ENCODE measurements at places on chromosomes 5 and 9.

- no peak for DNase-seq
Measured at GRCh38 chr5:56639476-56639875, 175.9 kb upstream of the MAP3K1 start.

- no peak for DNase-seq
Measured at GRCh38 chr5:152625696-152626095, 220.6 kb upstream of the NMUR2 start.

DNA sequence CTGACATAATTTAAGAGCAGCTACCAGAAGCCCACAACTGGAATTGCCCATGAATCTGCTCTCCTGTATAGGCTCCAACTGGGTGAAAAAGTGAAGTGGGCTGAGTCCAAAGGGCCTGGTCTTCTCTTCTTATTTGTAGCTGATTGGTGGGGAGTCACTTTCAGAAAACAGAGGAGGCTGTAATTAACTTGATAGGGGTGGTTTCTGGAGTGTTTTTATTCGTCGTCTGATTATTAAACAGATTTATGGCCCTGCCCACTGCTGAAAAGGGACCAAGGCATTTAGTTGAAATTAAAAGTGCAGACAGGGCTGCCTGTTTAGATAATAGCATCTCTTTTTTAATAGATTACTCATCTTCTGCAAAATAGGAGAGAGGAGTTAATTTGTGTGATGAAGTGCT lies 81.0 kb upstream of the SAP30L start:
- DNase-seq = no peak

GRCh38 chr5:34686762-34687268 lies 30.7 kb downstream of the RAI14 start:
- no peak for DNase-seq

GRCh38 chr5:141603923-141604717 lies 14.7 kb downstream of the DIAPH1 start:
- DNase-seq = peak; percentile 19

DNA sequence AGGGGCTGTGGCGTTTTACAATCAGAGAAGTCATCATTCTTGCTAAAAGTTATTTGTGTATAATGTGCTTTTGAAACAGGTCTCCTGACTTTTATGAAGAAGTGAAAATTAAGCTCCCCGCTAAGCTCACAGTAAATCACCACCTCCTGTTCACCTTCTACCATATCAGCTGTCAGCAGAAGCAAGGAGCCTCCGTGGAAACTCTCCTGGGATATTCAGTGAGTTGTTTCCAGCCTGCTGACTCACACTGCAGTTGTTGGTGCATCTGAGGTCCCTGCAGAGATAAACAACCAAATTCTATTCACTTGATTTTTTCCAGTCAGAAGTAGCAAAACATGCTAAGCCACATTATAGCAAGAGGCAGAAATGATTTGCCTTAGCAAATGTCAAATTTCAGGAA lies 156.7 kb downstream of the DOCK8 start:
- DNase-seq = no peak

DNA sequence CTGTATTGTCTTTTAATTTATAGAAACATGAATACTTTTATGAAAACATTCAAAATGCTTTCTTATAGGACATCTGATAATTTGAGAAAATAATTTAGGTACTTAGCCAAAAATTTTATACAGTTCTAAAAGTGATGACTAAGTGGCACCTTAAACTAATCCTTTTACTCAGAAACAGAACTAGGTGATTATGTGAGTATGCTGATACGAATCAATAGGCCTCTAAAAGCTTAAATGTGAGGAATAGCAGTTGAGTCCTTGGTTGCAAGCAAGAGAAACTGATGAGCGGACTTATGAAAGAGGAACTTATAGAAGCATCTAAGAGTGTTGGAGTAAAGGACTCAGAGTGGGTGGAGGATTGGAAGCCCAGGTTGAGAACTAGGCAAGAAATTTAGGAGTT lies 26.4 kb downstream of the ANXA1 start:
- no peak for DNase-seq

GRCh38 chr9:136642439-136642921 lies 20.2 kb upstream of the EGFL7 start:
- no peak for DNase-seq

GRCh38 chr5:37816331-37816730 lies 23.5 kb downstream of the GDNF start:
- DNase-seq = no peak

DNA sequence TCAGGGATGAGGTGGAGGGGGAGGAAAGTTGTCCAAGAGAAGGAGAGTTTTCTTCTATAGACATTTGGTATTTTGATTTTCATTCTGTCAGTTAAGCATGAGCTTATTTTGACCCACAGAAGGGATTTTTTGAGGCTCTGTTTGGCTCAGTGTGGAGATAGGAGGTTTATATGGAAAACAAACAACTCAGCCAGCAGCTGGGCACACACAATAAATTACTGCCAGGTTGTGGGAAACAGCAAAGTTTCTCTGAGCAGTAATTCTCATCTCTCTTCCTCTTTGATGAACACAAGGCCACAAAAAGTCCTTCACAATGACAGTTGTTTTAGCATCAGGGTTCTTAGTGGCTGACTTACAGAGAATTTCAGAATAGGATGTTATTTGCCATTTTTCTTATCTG lies 486.1 kb downstream of the KDM4C start:
- no peak for DNase-seq

- DNase-seq = no peak
Measured at GRCh38 chr9:131214286-131214856, 61.9 kb downstream of the FAM78A start.

GRCh38 chr9:101028346-101029314 lies at the start of gene PLPPR1:
Gene PLPPR1, plus strand, starts transcription at chr9:101028727.
- peak; percentile 82 for DNase-seq

DNA sequence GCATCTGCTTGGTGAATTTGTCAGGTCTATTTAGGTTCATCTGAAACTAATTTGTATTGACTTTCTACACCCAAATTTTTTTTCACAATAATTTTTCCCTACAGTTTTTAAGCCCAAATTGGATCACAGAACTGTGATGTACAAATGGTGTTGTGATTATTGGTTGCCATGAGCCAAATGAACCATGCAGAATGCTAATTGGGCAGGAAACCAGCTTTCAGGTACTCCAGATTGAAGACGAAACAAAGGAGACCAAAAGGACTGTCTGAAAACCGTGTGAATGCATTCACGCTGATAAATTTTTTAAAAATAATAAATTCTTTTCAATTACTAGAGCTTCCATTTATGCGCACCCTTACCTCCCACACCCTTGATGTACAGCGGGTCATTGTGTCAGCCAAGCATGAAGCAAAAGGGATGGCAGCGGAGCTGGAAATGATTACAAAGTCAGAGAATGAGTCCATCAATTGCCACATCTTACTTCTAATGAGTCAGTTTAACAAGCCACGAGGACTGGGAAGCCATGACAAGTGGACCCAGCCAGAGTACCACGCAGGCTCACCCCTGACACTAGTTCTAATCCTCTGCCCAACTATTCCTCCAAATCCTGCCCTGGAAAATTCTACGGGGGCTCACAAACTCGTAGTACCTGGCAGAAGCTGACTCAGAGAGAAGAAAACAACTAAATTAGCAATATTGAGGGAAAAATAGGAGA lies 66.5 kb downstream of the SEMA6A start:
- no peak for DNase-seq

DNA sequence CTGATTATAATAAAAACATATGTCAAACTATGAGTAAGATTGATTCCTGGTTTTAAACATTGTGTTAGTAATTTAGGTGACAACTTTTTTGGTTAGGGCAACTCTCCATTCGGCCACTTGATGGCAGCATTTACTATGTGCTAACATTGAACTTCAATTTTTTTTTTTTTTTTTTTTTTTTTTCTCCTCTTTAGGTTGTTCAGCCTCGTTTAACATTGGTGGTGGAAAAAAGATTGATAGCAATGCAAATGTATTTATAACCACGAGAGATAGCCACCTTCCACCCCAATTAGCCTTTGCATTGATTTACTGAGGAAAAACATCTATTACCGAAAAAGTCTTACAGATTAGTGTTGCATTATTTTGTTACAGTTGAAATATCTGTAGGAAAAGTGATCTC lies 159.1 kb downstream of the CSNK1G3 start:
- DNase-seq = peak; percentile 47

- no peak for DNase-seq
Measured at GRCh38 chr5:107020626-107021025, 650.1 kb downstream of the EFNA5 start.

GRCh38 chr5:117863586-117864296 lies 1124.6 kb downstream of the DTWD2 start:
- no peak for DNase-seq

DNA sequence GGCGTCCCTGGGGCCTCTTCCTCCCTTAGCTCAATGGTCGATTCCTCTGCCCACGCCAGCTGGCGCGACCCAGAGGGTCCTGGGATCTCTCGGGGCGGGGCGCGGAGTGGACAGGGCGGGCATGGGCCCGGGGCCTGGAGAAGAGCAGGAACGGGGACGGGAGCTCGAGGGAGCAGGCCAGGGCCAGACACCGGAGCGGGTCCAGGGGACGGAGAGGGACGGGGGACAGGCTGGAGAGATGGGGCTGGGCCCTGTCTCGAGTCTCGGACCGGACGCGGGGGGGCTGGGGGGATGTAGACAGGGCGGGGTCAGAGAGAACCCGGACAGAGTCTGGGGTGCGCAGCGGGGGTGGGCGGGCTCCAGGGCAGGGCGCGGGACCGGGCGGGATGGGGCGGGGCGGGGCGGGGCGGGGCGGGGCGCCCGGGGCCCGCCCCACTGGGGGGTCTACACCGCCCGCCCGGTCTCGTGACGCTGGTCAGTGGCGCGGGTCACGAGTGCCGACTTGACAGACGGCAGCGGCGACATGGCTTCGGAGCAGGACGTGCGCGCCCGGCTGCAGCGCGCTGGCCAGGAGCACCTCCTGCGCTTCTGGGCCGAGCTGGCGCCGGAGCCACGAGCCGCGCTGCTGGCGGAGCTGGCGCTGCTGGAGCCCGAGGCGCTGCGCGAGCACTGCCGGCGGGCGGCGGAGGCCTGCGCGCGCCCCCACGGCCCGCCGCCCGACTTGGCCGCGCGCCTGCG lies at the start of gene UAP1L1:
UAP1L1 (plus strand) TSS at position 508 of the 738 bp plus-strand sequence; CDS start at position 524, 16 bp downstream.
- DNase-seq = peak; percentile 55

DNA sequence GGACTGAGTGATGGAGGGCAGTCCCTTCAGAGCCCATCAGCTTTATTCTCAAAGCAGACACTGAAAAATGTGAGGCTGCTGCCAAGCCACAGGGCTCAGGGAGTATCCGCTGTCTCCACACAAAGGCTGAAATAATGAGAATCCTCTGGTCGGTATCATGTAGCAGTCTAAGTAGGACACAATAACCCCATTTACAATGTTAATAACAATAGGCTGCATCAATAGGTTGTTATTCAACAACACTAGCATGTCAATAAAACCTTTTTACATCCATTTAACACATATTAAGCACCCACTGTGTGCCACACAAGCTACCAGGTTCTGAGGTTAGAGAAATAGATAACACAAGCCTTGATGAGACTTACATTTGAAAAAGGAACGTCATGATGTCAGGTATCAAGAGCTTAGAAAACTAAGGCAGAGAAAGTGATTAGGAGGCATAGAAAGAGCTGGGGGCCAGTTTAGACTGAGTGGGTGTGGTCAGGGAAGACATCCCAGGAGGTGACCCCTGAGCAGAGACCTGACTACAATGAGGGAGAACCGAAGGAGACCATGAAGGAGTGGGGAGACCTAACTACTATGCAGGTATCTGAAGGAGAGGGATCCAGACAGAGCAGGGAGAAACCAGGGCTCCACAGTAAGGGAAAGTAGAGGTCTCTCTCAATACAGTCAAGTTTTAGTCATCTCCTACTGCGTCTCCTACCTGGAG lies 140.1 kb upstream of the GRIA1 start:
- DNase-seq = peak; percentile 46

DNA sequence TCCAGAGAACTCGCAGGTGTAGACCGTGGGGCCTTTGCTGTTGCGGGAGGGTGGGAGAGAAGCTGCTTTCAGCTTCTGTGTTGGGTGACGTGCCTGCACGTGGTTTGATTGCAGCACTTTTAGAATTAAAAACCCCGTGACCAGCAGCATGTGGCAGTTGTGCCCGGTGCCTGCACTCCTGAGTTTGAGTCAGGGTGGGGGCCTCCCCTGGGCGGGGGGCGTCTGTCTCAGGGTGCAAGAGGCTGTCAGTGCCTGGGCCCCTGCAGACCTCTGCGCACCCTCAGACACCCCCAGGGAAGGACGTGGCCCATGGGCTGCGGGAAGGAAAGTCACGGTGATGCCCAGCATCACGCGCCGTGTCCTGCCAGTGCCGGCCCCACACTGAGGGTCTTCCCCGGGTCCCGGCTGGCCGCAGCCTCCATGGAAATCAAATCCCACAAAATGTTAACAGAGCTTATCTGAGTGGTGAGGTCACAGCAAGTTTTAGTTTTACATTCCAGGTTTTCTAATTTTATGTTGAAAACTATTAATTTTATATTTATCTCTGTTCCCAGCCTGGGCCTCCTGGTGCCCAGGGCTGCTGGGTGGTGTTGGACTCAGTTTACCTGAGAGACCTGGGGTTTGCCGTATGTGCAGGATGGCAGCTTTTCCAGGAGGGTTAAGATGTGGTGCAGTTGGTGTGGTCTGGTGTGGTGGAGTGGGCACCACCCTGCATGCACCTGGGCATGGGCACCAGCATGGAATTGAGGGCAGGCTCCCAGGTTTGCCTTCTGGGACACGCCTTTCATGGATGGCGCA lies 33.3 kb downstream of the AHRR start:
- DNase-seq = no peak

- no peak for DNase-seq
Measured at GRCh38 chr9:28770827-28771226, 1197.5 kb upstream of the C9orf72 start.

- no peak for DNase-seq
Measured at GRCh38 chr5:60350794-60351193, 349.2 kb downstream of the DEPDC1B start.

DNA sequence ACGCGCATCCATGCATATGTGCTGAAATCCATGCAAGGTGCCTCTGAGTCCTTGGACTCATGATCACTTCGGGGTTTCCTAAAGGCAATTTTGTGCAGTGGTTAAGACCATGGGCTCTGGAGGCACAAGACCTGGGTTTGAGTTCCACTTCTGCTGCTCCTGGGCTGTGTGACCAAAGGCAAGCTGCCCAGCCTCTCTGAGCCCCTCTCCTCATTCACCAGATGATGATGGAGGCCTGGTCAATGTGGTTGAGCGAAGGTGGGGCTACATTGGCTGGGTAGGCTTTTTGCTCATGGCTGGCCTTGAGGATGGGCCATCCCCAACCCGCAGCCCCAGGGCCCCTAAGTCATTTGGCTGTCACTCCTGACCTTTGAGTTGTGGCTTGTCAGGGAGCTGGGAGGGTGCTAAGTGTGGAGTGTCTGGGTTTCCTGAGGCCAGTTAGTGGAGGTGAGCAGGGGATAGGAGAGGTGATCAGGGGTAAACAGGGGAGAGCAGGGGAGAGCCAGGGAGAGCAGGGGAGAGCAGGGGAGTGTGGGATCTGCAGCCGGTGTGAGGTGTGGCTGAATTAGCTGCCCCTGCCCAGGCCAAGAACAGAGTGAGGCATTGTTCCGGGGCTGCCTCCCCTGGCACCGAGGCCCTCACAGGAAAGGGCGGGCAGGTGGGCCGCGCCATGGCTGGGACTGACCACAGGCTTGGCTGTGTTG lies 64.6 kb upstream of the SYNPO start:
- DNase-seq = no peak

GRCh38 chr9:125513668-125514413 lies 193.2 kb downstream of the MAPKAP1 start:
- DNase-seq = no peak

All from iPS-NIHi11 (cell line).